SK-N-MC (cell line): ENCODE measurements at places on chromosomes 13 and 19.

GRCh38 chr19:6853868-6854267, 33.5 kb upstream of the ADGRE1 start:
- DNase-seq, result no peak

DNA sequence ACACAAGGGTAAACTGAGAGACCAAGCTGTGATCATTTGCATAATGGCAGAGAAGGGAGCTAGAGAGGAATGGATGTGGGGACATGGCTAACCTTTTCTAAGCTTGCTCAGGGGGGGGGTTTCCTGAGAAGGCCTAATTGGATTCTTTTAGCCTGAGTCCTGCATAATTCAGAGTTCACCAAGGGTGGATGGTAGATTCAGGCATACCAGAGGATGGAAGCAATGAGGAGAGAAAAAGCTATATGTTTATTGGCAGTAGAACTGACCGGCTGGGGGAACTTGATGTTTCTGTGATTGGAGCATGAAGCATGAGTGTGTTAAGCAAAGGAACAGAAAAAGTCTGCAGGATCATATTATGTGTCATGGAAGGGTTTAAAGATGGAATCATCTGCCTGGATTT, 65.9 kb upstream of the KLF12 start:
- no peak for DNase-seq

DNA sequence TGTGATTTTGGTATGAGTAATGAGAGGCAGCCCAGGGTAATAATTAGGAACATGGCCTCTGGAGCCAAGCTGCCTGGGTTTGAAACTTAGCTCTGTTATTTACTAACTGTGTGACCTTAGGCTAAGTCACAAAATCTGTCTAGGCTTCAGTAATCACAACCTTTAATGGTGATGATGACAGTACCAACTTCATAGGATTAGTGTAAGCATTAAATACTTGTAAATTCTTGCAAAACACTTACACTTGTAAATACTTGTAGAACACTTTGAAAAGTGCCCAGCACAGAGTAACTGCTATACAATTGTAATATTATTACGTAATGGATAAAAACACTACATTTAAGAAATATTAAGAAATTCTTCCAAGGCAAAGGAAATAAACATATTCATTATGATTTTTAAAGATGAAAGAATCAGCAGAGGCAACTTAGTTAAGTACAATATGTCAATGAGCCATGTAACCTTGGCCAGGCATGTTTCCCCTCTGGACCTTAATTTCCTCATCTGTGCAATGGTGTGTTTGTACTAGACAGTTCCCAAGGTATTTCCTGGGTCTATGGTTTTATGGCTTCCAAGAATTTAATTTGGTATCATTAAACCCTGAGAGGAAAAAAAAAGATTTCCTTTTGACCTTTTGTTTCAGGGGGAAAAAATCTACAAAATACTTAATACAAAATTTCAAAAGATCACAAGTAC, 628.5 kb upstream of the KLHL1 start:
- no peak for DNase-seq

- DNase-seq, result no peak
These were observed 292.9 kb downstream of the DNAJC15 start for GRCh38 chr13:43316281-43316680.

DNA sequence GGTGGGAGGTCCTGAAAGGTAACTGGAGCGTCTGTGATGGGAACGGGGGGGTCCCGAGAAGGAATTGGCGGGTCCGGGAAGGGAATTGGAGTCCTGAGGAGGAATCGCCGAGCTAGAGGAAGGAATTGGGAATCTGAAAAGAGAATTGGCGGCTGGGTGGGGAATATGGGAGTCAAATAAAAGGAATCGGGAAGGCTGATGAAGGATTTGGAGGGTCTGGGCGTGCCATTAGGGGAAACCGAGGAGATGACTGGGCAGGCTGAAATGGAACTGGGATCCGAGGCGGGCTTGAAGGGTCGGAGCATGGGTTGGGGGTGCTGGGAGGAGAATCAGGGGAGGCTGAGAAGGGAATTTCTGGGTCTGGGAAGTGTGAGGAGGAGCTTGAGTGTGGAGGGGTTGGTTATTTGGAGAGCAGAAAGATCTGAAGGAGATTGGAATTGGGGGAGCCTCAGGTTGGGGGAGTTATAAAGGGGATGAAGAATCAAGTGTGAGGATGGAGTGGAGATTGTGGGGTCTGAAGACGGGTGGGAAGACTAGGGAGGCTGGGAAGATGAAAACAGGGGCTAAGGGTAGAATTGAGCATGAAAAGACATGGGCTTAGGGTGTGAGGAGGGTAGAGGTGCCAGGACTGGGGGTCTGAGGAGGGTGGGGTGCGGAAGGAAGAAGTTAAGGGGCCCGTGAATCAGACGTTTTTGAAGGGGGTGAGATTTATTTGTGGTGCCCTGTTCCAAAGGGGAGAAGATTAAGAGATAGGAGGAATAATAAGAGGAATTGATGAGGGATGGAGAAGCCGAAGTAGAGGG, 718 bp downstream of the ACTN4 start:
- no peak for DNase-seq

- no peak for DNase-seq
These were observed 574.1 kb downstream of the LMO7 start for GRCh38 chr13:76210262-76210661.
